ENCODE measurements at places on chromosomes 2 and 18.

GRCh38 chr2:143345887-143346787 lies 216.9 kb downstream of the ARHGAP15 start:
- no peak for DNase-seq

DNA sequence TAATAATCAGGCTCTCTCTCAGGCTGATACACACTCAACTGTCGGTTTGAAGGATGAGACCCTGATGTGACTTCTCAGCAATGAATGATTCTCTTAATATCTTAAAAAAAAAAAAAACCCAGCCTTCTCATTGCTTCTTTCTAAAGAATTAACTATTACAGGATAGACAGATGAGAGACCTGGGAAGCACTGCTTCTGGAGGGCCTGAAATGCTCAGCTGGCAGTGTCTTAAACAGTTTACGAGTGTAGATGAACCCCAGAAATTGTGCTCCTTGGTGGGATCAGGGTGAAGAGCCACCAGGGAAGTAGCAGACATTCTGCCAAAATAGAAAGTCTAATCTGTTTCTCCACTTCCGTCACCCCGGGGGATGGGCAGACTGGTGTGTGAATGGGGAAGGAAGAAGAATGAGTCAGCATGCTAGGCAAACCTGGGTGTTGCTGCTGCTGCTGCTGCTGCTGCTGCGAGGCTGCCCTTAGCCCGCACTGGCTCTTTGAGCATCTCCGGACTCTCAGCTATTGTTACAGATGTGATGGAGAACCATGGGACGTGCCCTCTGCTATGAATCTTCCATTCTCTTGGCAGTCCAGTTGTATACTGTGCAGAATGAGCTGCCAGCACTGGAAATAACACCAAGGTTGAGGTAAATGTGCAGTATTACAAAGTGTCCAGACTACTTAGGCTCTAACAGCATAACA lies 158.4 kb downstream of the SETBP1 start:
- no peak for DNase-seq

GRCh38 chr2:240596080-240596460 lies 9.5 kb downstream of the CAPN10 start:
- DNase-seq, result no peak

DNA sequence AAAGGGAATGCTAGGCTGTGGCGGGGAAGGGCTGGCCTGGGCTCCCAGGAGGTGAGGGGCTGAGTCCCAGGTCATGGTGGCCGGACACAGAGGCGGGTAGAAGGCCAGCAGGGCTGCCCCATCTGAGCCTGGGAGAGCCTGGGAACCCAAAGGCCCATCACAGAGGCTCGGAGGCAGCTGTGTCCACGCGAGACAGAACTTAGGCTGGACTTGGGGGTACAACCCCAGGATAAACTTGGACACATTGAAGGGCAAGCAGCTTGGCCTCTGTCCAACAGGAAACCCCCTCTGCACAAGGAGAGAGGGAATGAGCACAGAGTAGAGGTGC lies 95.9 kb downstream of the ZFP36L2 start:
- DNase-seq, result no peak

- no peak for DNase-seq
These were observed 62.0 kb downstream of the TMEM185B start for GRCh38 chr2:120161190-120161589.

DNA sequence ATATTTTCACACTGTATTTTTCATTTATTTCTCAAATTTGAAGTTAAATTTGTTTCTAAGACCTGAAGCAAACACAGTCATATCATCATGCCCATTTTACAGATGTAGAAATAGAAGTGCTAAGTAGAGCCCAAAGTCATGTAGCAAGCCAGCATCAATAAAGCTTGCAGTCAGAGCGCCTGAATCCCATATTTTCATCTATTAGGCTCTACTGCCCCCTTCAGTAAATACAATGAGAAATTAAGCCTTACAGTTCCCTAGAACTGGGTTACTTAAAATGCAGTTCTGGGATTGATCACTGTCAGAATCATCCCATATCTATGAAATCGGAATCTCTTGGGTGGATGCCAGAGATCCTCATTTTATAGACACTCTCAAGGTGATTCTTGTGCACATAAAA lies 419.9 kb downstream of the TGIF1 start:
- DNase-seq, result peak; percentile 41

- DNase-seq, result no peak
These were observed 41.4 kb upstream of the EHBP1 start for GRCh38 chr2:62663920-62664795.

DNA sequence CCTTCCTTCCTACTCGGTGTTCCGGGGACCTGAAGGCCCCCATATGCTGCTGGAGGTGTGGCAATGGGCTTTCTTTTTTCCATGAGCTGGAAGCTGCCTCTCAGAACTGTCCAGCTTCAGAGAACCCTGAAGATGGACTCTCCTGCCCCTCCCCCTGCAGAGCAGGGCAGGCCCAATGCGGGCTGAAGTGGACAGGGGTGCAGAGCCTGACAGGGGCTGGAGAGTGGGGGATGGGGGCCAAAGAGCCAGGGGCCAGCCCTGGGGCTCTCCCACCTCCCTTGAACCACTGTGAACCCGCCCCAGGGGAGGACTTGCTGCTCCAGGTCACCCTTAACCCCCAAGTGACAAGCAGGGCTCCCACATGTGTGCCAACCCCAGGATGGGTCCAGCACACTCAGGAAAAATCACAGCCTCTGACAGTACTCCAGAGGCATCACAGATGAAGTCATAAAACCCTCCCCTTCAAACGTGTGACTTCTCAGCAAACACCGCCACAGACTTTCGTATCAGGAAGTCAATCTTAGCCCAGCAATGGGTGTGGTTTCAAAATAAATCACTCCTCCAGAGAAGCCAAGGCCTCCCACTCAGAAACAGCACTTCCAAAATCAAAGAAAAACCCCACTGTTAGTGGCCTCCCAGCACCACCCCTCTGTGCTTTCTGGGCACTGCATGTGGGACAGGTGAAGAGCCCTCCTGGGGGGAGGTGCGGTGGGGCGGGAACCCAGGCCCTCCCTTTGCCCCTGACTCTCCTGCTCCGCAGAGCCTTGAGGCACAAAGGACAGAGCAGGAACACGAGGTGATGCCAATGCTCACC lies 135.8 kb downstream of the HDAC4 start:
- DNase-seq, result no peak

- no peak for DNase-seq
These were observed 67.5 kb upstream of the APCDD1 start for GRCh38 chr18:10386956-10387355.

- DNase-seq, result no peak
These were observed 105.3 kb upstream of the FOSL2 start for GRCh38 chr2:28287256-28287915.

DNA sequence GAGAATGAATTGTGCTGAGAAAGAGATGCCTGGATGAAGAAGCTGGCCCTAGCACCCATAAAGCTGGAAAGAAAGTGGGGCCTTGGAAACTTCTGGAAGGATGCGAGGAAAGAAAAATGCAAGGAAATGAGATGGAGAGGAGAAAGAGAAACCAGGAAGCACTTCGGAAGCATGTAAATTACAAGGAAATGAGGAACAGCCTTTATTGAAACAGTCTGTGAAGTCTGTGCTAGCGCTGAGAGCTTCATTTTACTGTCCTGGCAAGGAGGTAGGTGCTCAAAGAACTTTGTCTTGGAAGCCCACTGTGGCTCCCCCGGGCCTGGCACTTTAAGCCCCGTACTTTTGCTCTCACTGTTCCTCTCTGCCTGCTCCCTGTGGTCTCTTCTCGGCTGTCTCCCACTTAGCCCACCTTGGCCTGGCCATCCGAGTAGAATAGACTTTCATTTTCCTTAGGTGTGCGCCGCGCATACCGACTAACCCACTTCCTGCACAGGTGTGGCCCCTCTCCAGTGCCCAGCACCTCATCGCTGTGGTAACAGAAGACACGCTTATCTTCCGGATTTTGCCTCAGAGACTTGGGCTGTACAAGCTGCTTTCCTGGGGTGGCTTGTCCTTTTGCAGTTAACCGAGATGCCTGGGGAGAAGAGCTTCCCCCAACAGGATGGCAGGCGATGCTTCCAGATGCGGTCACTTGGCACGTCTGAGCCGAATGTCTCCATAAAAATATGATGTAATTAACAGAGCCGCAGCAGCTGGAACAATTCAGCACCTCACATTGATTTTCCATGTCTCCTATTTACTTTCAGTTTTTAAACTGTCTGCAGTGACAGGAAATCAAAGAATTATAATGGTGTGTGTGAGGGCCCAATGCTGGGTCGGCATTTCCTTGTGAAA lies 199.6 kb downstream of the HRH4 start:
- DNase-seq, result no peak
